ENCODE measurements at places on chromosomes 16 and 17. TPM values are rescaled to one million over a fixed set of nuclear protein-coding genes. Genes with fewer than 3 reads are reported as not detected.

DNA sequence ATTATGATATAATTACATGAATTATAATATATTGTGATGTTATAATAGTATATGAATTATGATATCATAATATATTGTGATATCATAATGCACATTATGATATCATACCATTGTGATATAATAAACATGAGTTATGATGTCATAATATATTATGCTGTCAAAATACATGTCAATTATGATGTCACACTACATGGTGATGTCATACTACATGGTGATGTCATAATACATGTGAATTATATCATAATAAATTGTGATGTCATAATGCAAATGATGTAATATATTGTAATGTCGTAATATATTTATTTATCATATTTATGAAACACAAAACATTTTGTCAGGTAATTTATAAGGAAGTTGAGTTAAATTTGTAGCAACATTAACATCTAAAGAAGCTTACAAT, 1950.1 kb downstream of the TP53TG3F start:
- no peak for DNase-seq

GRCh38 chr16:528111-529011, 849 bp downstream of the CAPN15 start:
- DNase-seq: no peak

DNA sequence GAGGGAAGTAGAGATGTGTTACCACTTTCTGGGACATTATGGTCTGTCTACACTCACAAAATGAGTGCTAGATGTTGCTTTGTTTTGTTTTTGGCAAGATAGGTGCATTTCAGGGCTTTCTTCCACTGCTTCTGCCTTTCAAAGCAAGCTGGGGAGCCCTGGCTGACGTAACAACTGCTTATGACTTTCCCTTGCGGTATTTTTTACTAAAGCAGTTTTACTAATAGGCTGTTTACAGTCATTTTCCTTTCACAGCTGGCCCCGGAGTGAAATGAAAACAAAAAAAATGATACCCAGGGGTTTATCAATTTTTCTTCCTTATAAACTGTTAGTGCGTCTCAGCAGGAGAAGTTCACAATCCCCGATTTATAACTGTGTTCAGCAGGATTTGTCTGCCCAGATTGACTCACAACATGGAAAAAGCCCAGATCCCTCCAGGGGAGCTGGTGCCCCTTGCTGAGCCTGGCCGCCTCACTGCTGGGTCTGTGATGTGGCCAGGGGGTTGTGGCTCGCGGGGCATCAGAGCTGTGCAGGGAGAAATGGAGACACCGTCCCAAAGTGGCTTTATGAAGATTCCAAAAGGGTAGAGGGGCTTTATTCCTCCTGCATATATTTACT, 184.4 kb upstream of the HS3ST3A1 start:
- DNase-seq: no peak

DNA sequence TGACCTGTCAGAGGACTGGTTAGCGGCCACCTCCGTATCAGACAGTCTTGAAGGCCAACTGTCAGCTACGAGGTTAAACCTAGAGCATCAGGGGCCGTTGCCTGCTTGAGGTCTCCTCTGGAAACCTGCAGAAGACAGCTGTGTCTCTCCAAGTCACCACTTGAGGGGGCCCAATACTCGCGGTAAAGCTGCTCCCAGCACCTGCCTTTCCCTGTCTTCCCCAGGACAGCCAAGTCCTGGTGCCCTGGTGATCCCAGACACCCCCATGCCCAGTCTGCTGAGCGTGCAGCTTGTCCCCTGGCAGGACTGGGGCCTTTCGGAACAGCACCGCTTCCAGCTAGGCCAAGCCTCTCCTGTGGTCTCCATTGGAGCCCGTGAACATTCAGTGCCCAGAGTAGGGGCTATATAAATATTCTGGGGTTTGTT, 80.1 kb downstream of the DNAH17 start:
- DNase-seq: no peak

- DNase-seq: no peak
These were observed 18.5 kb upstream of the APRT start for GRCh38 chr16:88830258-88830657.

- no peak for DNase-seq
These were observed 192.8 kb upstream of the CDH11 start for GRCh38 chr16:65314627-65315008.

GRCh38 chr16:23514381-23515152, 4.3 kb upstream of the GGA2 start:
- DNase-seq: no peak

- DNase-seq: no peak
These were observed 3.5 kb upstream of the DRG2 start for GRCh38 chr17:18084256-18084655.

- DNase-seq: peak; percentile 19
These were observed 1.1 kb downstream of the EPOP start for GRCh38 chr17:38673707-38674013.

DNA sequence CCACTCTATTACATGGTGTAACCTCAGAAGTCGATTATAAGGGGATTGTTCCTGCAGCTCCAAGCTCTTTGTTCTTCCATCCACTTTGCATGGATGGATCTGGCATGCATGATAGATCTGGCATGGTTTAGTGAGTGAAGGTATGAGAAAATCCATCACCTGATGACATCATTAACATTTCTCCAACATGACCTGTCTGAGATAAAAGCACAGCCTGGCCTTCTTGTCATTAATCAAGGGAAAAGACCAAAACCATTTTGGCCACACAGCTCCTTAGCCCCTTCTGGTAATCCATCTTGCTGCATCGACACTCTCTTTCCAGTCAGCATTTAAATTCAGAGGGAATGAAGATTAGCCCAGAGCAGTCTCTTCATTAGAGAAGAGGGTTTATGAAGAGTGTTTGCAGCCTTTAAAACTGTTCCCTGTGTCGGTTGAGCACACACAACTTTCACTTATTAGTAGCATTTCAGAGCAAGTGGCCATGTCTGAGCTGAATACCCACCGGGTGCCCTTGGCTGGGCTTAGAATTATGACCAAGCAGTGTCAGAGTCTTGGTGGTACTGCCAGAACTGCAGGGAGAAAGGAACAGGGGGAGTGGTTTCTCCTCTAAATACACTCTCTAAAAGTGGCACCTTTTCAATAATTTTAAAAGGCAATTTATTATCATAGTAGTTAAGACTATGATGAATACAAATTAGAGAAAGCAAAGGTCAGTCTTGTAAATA, 246.0 kb downstream of the HAPSTR1 start:
- DNase-seq: no peak

DNA sequence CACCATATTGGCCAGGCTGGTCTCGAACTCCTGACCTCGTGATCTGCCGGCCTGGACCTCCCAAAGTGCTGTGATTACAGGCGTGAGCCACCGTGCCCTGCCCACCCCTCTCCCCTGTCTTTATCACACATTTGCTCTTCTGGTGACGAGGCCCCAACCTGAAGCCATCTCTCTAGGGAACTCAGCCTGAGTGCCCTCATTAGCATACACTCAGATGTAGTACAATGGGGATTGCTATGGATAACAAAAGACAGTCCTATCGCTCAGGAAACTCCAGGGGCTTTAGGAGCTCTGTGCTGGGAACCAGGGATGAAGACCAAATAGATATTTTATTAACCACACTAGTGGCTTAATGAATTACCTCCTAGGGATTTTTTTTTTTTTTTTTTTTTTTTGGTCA, 100.7 kb downstream of the MARF1 start:
- DNase-seq: no peak

- DNase-seq: peak; percentile 12
These were observed 751 bp downstream of the DCAF7 start for GRCh38 chr17:63550817-63551639.

DNA sequence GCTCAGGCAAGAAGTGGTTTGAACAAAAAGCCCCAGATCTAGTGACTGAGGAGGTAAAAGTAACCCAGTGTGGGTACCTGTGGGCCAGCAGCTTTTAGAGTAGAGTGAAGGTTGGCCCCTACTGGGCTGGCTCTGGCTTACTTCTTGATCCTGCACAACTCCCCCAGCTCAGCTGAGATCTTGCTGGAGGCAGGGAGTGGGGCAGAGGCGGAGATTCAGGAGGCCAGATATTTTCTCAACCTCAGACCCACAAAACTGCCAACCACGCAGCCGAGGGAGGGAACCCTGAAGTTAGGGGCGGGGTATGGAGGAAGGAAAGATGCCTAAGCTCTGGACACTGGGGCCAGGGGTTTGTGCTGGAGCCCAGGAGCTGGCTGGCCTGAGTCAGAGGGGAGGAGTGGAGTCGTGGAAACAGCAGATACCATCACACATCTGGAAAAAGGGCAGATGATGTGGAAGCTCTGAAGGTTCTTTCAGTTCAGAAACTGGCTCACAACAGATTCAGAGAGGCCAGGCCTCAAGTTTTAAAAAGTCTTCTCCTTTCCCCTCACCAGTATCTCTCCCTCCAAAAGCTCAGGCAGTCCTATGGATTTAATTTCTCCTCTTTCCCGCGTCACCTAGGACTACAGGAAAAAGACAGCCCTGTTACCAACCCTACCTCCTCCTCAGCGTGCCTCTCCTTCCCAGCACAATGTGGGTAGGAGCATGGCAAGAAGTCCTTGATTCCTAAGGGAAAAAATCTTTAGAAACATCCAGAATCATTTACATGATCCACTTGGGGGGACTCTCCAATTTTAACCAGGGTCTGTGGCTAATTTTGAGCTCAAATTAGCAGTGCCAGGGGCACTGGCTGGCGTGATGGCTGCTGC, 48.1 kb downstream of the MYO18A start:
- DNase-seq: no peak

GRCh38 chr16:59392911-59393310, 658.8 kb upstream of the GOT2 start:
- DNase-seq: no peak

GRCh38 chr17:28684963-28685362, 23.0 kb downstream of the SUPT6H start:
- DNase-seq: peak; percentile 53

DNA sequence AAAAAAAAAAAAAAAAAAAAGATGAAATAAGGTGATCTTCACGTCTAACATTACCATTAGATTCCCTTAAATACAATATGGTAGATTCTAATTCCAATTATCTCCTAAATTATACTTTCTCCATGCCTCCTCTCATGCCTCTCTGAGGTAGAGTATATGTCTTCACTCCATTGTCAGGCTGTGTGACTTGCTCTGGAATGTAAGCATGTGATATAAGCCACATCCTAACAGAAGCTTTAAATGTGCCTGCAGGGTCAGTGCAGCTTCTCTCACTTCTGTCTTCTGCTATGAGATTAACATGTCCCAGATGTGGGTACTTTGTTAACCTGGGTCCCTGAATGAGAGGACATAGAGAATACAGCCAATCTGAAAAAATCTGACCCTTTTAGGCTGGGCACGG, 32.6 kb downstream of the MED13 start:
- DNase-seq: no peak

DNA sequence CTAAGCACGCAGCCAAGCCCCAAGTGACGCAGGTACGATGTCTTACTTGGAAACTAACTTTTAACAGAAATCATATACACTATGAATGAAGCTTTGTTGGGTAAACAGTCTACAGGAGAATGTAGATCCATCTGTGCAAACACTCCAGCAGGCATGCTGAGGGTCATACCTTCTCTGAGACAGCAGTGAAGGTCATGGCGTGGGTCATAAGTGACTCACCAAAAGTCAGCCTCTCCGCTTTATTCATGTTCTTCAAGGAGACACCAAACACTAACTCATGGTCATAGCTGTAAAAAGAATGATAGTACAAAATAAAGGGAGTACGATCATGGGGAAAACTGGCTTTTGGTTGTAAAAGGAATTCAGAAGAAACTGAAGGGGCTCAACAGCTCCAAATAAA, 20.6 kb downstream of the BLMH start:
- DNase-seq: no peak

DNA sequence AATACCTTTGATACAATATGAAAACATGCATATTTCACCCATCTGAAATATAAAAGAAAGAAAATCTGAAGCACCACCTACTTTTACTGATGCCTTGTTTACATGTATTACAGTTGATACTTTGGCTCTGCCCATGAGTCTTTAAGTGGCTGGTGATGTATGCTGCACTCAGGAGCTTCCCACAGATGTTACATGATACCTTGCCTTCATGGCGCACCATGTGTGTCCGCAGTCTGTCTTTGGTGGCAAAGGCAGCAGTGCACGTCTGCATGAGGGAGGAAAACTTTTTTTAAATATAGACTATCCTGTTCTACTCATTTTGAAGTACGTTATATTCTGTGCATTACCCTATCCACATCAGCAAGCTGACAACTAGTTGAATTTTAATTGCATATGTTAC, 7.5 kb downstream of the VEZF1 start:
- DNase-seq: no peak

DNA sequence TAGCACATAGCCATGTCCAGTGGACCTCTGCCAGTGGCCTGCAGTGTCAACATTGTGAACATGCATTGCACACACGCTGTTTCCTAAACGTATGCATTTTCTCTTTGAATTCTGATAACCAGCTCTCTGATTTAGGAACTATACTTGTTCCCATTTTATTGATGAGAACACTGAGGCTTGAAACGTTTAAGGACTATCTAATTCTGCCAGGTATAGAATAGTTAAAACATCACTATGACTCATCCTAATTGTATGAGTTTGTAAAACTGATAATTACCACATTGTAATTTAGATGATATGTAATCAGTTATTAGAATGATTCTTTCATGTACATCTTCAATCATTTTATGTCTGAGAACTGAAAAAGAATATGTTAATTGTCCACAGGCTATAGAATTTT, 3.1 kb downstream of the BEAN1 start:
- no peak for DNase-seq

GRCh38 chr16:23104032-23104955, 45.0 kb downstream of the USP31 start:
- no peak for DNase-seq

DNA sequence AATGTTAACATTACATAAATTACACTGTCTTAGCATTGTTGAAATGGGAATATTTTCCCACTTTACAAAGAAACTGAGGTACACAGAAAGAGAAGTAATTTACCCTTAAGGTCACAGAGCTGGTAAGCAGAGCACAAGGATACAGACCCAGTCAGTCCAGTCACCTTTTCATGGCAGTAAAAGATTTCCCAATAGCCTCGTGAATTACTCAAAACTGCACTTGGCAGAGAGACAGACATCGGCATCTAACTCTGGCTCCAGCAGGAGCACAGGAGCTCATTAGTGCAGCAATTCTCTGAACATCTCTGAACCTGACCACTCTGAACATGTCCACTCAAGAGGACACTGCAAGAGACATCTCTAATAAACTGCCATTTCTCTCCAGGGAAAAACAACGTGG, 3.1 kb downstream of the TEX2 start:
- no peak for DNase-seq

LAT gene
- 5.8 TPM for total RNA-seq

NECAB2 gene
- 0.39 TPM for total RNA-seq

RMI2 gene
- 9.6 TPM for total RNA-seq

LITAFD gene
- not detected for total RNA-seq

FOXK2 gene
- total RNA-seq: 57.0 TPM

ALDH3A2 gene
- 116 TPM for total RNA-seq

AARSD1 gene
- total RNA-seq: 27.5 TPM

CLCN7 gene
- 110 TPM for total RNA-seq

CDH15 gene
- total RNA-seq: 4.2 TPM

CLN3 gene
- 72.8 TPM for total RNA-seq

GRAP gene
- total RNA-seq: 5.4 TPM

VPS4A gene
- 20.6 TPM for total RNA-seq

KCNJ2 gene
- total RNA-seq: 14.6 TPM

CCL1 gene
- total RNA-seq: not detected

OTOP3 gene
- total RNA-seq: not detected

SLC16A6 gene
- 4.1 TPM for total RNA-seq

KRT9 gene
- total RNA-seq: not detected
